Stimulated activated CD8-positive, alpha-beta memory T cell treated with anti-CD3 and anti-CD28 coated beads, Interleukin-15, amount 100 ng/mL, for 1 hour (primary cell): ENCODE measurements at places on chromosomes 1 and 21.

GRCh38 chr1:79012500-79012899 lies 6.0 kb upstream of the ADGRL4 start:
- DNase-seq, result no peak

- DNase-seq, result no peak
Observed at GRCh38 chr1:1333551-1334241, 2.6 kb downstream of the TAS1R3 start.

DNA sequence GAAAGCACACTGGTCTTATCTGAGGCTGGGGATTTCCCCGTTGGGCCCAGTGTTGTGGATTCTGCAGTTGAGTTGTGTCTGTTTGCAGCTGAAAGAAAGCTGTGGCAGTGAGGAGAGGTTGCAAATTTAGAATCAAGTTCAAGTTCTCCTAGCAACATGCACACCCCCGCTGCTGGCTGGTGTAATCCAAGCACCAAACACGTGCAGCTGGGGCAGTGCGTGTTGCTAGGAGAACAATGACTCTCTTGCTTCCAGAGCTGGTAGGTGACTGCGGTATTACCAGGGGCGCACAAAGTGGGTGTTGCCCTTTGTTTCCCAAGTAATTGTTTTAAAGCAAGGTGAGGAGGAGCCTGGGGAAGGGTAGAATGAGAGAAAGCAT lies 91.5 kb downstream of the IER5 start:
- no peak for DNase-seq

GRCh38 chr1:169175461-169175860 lies 69.0 kb downstream of the ATP1B1 start:
- DNase-seq, result no peak
